ENCODE measurements at places on chromosomes 5 and 9. TPM values are rescaled to one million over a fixed set of nuclear protein-coding genes. Genes with fewer than 3 reads are reported as not detected.

CAMLG gene
- total RNA-seq: 32.4 TPM

CCNI2 gene
- 0.06 TPM for total RNA-seq

SELENOP gene
- total RNA-seq: 63.1 TPM

C1QTNF2 gene
- total RNA-seq: not detected

IFNA2 gene
- total RNA-seq: not detected

CD72 gene
- not detected for total RNA-seq

RNF224 gene
- total RNA-seq: not detected

PAEP gene
- not detected for total RNA-seq

ASS1 gene
- 42.4 TPM for total RNA-seq

FBP1 gene
- total RNA-seq: 0.57 TPM

Measured in bladder microvascular endothelial cell (primary cell).